NB4 (cell line): ENCODE measurements at places on chromosomes 1 and 21.

GRCh38 chr1:119805746-119806145, 5.5 kb downstream of the REG4 start:
- DNase-seq, result no peak

GRCh38 chr1:65512383-65512782, 91.9 kb downstream of the LEPR start:
- DNase-seq, result no peak

DNA sequence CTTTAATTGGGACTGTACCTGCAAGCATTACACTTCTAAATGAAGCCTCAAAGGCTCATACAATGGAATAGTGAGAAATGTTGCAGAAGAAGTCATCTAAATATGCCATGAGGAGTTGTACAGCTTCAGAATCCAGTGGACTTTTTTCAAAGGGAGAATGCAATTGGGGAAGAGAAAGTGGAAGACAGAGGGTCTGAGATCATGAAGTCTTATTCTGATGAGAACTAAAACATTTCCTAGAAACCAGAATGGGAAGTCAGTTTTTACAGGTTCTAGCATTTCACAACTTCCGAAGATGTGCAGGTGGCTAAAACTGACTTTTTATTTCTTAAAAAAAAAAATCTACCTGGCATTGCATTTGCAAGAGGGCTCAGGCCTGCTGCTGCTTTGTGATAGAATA, 424.4 kb upstream of the RUNX1 start:
- peak; percentile 4 for DNase-seq

DNA sequence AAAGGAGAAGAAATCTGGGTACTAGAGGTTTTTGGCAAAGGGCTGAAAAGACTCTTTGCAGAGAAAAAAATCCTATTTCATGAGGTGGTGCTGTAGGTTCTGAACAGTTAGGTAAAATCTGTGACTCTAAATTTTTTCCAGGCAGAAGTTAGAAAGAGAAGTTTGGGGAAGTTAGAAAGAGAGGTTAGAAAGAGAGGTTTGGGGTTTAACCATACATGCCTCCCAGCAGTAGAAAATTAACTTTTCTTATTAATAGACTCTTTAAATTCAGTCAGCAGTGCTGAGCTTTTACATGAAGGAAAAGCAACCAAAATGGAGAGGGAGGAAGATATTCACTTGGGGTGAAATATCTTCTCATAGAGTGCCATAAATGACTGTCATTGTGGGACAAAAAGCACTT, 12.2 kb downstream of the AMY1C start:
- no peak for DNase-seq

GRCh38 chr21:34202553-34203372, 129.4 kb downstream of the MRPS6 start:
- DNase-seq, result peak; percentile 55

GRCh38 chr1:186165303-186165702, 209.8 kb downstream of the TPR start:
- no peak for DNase-seq

- DNase-seq, result no peak
Measured at GRCh38 chr1:147496571-147497210, 44.6 kb upstream of the BCL9 start.

DNA sequence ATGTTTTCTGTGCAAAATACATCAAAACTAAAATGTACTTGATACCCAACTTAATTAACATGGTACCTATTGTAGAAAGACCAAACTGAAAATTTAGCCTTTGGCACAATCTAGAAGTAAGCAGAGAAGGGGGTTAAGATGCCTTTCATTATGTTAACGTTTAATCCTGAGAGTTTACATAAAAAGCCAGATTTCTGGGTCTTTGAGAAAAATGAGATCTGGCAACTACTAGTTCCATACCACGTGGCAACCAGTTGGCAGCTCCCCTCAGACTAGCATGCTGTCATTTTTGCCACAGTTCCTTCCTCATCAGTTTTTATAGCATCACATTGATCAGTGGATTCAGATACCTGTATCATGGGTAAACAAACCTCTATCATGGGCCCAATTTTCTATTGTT, 1.5 kb downstream of the RO60 start:
- DNase-seq, result peak; percentile 58

GRCh38 chr1:213303286-213303685, 252.2 kb downstream of the RPS6KC1 start:
- DNase-seq, result no peak

DNA sequence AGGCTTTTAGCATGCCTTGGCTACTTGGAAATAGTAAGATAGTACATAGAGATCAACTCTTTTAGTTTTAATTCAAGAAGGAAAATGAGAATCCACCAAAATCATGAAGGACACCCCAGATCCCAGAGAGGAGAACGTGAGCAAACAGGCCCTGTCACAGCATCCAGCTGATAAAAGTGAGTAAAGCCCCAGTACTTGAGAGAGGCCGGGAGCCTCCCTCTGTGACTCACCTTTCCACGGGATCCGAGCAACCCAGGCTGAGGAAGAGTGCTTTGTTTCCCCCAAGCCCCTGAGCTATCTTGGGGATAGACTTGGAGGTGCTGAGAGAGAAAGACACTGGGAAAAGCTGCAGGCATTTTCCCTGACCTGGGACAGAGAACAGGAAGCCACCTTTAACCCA, 238.6 kb downstream of the DUSP10 start:
- DNase-seq, result no peak

GRCh38 chr1:87961992-87962391, 633.3 kb downstream of the LMO4 start:
- peak; percentile 2 for DNase-seq

DNA sequence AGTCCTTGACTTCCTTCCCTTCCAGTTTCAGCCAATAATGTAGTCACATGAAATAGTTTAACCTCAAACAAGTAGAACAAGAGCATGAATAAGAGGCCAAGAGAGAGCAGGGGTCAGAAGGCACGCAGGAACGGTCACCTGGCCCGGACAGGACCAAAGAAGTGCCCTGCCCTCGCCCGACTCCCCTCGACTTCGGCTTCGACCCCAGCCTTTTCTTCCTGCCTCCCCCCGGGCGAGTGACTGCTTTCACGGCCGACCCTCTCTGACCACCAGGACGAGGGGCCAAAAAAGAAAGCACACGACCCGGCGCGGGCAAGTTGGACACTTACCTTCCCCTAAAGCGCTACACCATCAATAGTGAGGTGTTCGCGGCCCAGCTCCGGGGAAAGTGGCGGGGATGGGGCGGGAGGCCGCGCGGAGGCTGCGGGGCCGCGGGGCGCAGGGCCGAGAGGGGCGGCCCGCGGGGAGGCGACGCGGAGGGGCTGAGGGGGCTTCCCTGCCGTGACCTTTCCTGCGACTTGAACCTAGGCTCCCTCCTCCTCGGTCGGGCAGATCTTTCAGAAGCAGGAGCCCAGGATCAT, 519 bp downstream of the RERE start:
- DNase-seq, result peak; percentile 34

DNA sequence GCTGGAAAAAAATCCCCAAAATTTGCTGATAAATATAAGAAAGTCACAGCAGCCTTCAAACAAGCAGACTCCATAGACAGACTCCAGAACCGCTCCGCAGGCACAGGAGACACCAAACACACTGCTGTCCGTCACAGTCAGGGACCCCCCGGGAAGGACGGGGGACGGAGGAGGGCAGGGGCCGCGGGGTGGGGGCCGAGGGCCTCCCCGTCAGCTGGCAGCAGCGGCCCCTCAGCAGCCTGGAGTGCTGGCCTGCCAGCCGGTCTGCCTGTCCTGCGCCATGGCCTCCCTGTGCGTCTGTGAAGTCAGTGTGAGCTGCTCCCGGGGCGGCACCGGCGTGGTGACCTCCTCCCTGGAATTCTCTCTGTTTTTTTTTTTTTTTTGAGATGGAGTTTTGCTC, 10.1 kb upstream of the C1orf159 start:
- DNase-seq, result no peak
